Cardiac septum (tissue), 1 donor: ENCODE measurements at places on chromosomes 7 and 10. TPM values are rescaled to one million over a fixed set of nuclear protein-coding genes. Genes with fewer than 3 reads are reported as not detected.

Gene CLCN1
- total RNA-seq: not detected

Gene AGBL3
- 1.4 TPM for total RNA-seq

Gene RBP3
- not detected for total RNA-seq

Gene CCL24
- not detected for total RNA-seq

Gene CALY
- not detected for total RNA-seq

Gene TRPV6
- not detected for total RNA-seq

Gene CUBN
- total RNA-seq: 0.54 TPM

Gene CALCR
- not detected for total RNA-seq

Gene CNPY4
- total RNA-seq: 9.7 TPM

Gene CLDN4
- total RNA-seq: not detected

DNA sequence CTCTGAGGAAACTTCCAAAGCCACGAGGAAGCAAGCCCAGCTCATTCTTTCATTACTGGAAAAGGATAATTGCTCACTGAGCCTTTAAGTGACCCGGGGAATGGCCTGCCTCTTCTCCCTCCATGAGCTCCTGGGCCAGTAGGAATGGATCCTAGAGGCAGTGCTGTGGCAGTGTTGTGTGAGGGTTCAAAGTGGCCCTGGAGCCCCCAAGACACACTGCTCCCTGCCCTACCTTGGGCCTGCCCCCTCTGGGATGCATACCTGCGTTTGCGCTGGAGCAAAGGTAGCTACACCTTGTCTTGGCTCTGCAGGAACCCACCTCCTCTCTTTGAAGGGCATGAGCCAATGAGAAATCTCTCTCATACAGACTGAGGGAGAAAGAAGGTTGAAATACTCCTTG is 115.8 kb upstream of the ANLN start:
- no peak for DNase-seq

DNA sequence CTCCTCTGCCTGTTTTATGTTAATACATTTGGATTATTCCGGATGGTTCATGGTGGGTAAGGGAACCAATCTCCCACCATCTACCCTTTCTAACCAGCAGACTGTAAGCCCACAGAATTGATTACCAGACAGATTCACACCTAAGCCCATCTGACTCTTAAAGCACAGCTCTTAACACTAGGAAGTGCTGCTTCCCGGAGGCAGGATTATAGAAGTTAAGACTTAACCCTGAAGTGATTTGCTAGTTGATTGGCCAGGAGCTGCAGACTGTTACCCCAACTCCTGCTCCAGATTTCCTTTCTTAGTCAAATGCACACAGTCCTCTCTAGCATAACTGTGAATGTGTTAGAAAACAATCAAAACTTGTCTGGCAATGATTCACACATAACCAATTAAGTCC is 221.7 kb downstream of the CDK14 start:
- DNase-seq: no peak

DNA sequence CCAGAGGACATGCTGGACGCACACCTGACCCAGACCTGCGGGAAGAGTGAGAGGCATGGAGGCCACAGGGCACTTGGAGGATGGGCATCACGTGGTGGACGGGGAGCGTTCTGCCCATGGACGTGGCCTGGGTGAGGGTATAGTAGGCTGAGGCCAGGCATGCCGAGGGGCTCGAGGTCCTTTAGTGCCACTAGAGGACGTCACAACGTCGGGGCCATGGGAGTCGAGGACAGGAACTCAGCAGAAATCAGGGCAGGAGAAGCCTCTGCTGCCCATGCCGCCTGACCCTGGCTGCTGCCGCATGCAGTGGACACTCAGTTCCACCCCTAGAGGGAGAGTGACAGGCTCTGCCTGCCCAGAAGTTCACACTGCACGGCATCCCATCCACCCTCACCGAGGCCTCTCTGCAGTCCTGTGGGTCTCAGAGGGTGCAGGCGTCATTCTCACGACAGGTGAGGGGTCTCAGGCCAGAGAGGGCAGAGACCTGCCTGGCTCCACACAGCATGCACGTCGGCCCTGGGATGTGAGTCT is 198.7 kb downstream of the ADARB2 start:
- no peak for DNase-seq

DNA sequence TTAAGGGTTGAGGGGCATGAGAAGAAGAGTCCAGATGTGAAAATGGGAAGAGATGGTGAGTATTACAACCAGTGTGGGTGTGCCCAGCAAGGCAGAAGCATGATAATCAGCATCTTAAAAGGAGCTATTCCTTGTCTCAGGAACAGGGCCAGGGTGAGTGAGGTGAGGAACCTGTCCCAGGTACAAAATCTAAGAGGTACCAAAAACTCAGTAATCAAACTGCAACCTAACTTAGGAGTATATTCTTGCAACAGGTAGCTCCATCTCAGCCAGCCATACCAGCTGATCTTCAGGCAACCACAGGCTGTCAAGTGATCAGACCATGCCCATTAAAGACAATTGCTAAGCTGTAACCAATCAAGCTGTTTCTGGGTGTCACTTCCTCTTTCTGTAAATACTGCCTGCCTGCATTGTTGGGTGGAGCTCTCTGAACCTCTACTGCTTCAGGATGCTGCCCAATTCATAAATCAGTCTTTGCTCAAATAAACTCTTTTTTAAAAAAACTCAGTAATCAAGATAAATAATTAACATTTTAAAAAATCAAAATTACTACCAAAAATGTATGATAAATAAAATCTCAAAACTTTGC is 7.4 kb downstream of the KEL start:
- DNase-seq: no peak

DNA sequence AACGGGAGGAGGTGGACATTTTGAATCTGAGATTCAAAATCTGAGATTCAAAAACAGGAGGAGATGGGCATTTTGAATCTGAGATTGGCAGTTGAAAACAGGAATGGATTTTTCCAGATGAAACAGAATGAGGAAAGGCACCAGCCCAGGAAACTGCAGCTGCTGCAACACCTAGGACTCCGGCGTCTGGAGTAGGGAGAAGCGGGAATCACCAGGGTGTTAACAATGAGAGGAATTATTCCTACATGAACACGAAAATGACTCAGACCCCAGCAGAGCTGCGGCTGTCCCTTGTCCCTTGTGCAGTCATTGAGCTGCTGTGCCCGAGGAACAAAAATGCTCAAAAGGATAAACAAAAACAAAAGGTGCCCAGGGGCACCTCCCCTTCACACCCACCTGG is 59.9 kb upstream of the KAT6B start:
- no peak for DNase-seq

DNA sequence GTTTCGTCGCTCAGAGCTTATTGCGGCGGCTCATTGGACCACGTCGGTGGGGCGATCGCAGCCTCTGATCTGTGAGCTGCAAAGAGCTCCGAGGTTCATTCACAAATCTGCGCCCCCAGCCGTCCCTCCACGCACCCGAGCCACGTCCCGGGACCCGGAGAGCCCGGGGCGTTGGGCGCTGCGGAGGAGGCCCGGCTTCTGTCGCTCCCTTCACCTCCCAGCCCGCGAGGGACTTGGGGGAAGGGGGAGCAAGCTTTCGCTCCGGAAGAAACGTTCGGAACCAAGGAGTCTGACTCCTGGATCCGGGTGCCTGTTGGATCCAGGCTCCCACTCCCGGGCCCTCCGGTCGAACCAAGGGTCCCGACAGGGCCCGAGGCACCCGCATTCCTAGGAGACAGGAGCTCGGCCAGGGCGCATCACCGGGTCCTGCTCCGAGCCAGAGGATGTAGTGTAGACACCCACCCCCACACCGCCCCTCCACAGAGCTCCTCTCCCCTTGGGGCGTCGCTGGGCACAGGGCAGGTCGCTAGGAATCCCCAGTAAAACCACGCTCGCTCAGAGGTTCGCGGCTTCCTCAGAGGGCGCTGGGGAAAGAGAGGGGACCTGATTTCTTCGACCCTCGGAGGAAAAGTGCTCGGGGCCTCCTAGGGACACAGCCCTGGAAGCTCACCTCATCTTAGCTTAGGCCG is 7.9 kb upstream of the EN2 start:
- DNase-seq: no peak

DNA sequence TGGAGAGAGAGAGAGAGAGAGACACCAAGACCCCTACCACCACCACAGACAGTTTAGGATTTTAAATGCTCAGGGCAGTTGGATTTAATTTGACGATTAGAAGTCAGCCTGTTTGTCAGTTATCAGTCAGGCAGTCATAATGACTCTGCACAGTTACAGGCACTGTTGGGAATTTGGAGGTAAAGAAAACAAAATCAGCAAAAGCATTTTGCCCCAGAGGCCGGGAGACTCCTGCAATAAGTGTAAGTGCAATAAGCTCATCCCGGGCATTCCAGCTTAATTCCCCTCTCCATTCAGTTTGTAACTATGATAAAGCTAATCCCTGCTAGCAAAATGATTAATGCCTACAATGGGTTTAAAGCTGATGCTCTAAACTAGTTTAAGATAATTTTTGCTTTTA is 13.5 kb downstream of the SEMA3C start:
- no peak for DNase-seq

DNA sequence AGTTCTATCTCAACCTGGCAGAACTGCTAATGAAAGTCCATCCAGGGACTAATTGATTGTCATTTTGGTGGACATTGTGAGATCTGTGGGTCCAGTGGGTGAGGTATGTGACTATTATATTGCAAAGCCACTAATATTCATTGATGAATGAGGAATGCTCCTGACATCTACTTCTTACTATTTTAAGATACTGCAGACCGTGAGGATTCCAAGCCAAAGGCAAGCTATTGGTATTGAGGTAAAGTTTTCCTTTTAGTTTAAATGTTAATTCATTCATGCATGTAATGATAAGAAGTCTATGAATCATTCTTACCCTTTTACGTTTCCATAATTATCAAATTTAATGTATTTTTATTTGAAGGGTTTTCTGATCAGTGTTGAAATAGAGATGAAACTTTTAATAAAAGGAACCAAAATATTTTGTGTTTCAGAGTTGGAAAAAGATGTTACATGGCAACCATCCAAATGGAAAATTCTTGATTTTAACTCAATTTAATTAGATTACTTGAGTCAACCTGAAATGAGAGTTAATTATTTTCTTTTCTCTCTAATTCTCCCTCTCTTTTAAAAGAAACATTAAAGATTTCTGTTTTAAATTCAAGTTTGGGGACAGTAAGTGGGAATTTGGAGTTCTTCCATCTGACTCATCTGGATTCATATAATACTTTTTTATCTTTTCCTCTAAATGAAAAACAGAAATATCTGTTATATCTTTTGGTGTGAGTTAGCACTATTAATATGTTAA is 39.6 kb downstream of the NUP205 start:
- no peak for DNase-seq

- no peak for DNase-seq
Observed at GRCh38 chr7:50405221-50405620, 44.9 kb downstream of the FIGNL1 start.

DNA sequence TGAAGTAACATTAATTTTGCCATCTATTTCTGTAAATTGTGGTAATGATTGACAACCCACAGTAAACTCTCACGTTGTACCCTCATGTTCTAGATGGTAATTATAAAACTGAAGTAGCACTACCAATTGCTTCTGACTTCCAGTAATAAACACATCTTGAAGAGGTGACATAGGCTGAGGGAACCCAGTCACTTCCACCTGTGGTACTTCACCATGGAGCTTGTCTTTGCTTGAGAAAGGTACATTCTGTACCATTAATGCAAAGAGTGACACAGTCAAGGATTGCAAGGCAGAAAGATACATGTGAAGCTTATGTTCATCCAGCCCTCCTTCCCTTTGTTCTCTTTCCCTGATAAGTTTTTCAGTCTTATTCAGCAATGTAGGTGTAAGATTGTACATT is 11.2 kb downstream of the CAPZA2 start:
- no peak for DNase-seq

DNA sequence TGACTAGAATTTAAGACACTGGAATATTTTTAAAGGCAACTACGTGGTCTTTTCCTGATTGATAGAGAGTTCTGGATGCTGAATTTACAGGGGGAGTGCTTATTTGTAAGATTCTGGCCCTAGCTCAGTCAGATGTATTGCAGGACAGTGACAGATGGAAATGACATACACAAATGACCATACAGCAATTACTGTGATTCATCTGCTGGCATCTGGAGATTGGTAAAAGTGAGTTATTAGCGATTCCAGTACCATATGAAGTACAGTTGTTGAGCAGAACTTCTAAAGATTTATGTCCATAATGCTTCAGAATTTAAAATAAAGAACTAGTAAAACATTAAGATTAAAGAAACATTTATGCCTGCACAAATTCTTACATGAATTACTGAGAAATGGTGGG is 243.2 kb downstream of the CRPPA start:
- DNase-seq: no peak

GRCh38 chr7:107998150-107998549 is 4.8 kb downstream of the LAMB1 start:
- DNase-seq: no peak

- DNase-seq: no peak
Observed at GRCh38 chr10:63213489-63213888, 80.4 kb downstream of the NRBF2 start.

DNA sequence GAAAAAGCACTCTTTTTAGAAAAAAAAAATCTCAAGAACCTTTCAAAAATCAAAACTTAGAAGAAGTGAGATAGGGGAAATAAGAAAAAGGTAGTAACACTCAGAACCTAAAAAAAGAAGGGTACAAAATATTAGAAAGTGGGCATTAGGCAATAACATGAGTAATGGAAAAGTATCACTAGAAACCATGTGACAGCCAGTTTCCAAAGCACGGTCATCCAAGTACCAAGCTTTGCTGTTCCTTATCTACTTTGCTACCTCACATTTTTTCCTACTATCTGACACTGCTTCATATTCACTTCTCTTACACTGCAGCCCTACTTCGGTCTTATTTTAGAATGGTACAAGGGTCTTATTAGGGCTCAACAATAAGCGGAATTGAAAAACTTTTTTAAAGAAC is 30.3 kb downstream of the IMMP2L start:
- no peak for DNase-seq

DNA sequence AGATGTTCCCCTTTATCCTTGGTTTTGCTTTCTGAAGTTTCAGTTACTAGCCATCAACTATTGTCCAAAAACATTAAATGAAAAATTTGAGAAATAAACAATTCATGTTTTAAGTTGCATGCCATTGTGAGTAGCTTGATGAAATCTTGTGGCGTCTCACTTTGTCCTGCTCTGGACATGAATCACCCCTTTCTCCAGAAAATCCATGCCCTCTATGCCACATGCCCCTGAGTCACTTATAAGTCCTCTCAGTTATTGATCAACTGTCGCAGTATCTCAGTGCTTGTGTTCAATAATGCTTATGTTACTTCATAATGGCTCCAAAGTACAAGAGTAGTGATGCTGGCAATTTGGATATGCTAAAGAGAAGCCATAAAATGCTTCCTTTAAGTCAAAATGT is 208.0 kb upstream of the FERD3L start:
- no peak for DNase-seq

GRCh38 chr10:28211759-28212158 is 91.1 kb downstream of the MPP7 start:
- no peak for DNase-seq
